ENCODE measurements at places on chromosomes 2 and 18.

- no peak for DNase-seq
Observed at GRCh38 chr2:165161510-165161909, 42.3 kb downstream of the SCN3A start.

- DNase-seq = no peak
Observed at GRCh38 chr2:109344270-109344805, 215.3 kb downstream of the SH3RF3 start.

DNA sequence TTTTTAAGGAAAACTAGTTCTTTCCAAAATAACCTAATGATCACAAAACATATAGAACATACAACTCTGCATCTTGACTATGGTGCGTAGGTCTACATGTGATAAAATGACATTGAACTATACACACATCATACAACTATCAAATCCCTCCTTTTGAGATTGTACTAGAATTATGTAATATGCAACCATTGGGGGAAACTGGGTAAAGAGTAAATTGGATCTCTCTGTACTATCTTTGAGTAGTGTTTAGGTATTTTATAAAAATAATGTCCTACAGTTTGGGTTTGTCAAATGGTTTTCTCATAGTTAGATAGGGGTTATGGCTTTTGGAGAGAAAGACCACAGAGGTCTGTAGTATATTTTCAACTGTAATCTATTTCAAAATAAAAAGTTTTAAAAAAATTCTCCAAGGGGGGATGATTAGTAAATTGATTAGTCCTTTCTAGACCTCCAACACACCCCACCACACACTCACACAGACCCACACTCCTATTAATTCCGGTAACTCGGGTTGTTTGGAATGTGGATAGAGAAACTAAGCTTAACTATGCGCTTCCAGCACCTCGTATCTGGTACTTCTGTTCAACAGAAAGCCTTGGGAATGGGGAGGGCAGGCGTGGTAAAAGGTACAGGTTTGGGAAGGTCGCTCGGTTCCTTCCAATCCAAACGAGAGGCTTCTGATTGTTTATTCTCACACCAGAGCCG lies 695 bp upstream of the BIRC6 start:
- no peak for DNase-seq

GRCh38 chr2:33645861-33646260 lies 46.8 kb upstream of the FAM98A start:
- no peak for DNase-seq

GRCh38 chr18:77164763-77165485 lies 32.3 kb upstream of the MBP start:
- no peak for DNase-seq

- DNase-seq = no peak
Observed at GRCh38 chr2:112183327-112184025, 45.3 kb downstream of the FBLN7 start.

DNA sequence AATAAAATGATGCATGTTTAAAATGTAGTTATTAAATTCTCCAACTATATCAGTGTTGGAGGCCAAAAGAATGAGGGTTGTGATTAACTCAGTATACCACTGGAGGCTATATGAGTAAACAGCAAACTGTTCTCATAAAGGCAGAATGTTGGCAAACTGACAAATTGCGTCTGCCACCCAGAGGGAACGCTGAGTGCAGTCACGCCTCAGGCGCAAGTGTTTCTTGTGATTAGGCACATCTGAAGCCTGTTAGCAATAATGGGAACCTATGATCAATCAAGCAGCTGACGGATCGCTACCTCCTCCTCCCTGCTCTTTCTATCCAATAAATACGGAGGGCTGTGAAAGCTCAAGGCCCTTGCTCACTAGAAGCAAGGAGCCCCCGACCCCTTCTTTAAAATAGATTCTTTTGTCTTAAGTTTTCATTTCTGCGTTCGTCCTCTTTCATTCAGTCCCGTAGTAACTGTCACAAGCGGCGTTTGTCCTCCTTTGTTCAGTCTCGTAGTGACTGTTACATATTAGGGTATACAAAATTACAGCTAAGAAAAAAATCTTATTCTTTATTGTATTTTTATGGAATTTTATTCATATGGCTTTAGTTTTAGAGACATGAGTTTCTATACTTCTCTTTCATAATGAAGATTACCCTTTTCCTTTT lies 16.3 kb upstream of the RMND5A start:
- peak; percentile 39 for DNase-seq

DNA sequence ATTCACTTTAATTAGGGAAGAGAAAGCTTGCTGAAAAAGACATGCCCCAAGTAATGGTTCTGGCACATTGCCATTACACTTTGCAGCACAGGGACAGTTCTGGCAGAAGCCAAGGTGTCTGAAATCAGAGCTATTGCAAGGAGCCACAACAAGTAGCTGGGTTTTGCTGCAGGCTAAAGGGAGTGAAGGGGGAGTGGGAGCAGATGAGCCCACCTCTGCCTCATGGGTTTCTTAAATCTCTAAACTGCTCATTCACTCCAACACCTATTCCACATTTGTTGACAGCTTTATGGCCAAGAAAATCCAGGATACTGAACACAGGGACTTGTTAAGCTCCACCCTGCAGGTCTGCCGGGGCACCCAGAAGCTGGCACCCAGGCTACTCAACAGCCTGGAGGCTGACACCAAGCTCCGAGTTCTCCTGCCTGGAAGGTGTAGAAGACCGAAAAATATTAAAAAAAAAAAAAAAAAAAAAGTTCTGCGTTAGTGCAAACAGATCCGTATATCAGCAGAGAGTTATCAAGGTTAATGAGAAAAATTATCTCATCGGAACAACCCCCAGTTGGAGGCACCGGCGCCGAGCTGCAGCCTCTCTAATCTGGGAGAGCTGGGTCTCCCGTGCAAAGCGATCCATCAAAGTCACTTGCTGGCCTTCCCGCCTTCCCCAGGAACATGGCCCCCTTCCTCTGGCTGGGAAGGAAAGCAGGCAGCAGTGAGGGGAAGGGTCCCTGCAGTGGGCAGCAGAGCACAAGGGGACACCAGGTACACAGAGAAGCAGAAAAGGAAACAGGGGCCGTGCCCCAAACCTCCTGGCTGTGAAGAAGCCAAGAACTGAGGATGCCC lies 123.7 kb downstream of the HNMT start:
- no peak for DNase-seq

DNA sequence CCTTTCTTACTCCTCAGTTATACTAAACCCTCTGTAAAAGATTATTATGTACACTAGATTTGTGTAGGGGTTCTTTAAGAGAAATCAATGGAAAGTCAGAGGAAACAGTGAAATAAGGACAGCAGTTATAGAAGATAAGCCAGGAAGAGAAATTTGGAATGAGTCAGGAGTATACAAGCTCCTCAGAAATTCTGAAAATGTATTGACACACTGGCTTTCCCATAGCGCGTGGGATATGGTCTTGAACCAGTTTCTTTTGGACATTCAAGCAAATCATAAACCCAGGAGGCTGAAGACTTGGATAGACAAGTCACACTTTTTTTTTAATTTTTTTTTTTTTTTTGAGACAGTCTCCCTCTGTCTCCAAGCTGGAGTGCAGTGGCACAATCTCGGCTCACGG lies 316.1 kb upstream of the MMADHC start:
- DNase-seq = no peak

All from C1 segment of cervical spinal cord (tissue), 14 donors.